ENCODE measurements at places on chromosomes 11 and 22.

- DNase-seq, result no peak
These were observed 6.3 kb downstream of the CD44 start for GRCh38 chr11:35145271-35145670.

DNA sequence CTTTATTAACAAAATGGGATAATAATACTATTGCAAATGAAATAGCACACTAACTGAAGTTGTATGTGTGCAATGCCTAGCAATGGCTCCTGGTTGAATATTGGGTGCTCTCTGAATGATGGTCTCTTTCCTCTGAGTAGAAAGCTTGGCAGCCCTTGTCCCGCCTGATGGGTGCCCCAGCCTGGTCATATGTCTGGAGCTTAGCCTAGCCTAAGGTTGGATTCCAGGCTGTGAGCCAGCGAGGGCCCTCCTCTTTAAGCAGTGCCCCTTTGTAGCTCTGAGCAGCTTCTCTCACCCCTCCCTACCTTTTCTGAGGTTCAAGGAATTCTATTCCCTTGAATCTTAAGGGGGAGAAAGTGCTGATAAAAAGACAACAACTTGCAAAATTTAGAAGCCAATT is 499.9 kb downstream of the NTM start:
- no peak for DNase-seq

- DNase-seq, result peak; percentile 92
These were observed 6.5 kb downstream of the ADORA2A start for GRCh38 chr22:24433828-24434470.

GRCh38 chr11:112735470-112735869 is 225.8 kb upstream of the NCAM1 start:
- no peak for DNase-seq

- DNase-seq, result no peak
These were observed 44.0 kb upstream of the RDX start for GRCh38 chr11:110340436-110340835.

DNA sequence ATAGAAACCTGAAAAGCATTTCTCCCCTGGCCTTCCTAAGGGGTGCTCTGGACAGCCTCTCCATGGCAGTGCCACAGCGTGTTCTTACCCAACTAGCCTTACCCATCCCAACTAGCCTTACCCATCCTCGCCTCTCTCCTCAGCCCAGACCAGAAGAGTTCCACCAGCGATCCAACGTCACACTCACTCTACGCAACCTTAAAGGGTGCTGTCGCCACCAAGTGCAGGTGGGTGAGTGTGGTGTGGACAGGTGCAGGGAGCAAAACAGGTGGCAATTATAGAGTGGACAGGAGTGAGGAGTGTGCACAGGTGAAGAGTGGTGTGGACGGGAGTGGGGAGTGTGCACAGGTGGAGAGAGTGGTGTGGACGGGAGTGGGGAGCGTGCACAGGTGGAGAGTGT is 17.8 kb downstream of the TMEM121B start:
- no peak for DNase-seq

DNA sequence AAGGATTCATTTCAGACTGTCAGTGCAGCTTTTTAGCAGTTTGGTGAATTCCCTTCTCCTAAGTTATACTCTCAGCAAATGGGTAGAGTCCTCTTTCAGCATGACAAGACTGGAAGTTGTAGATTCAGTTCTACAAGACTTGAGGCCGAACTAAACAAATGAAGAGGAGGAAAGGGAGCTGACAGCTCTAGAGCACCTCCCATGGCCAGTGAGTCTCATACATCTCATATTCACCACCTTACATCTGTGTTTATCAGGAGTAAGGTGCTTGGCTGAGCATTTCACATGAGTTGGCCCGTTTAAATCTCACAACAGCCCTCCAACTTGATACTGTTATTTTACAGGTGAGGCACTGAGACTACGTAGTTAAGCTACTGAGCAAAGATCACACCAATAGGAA is 30.4 kb downstream of the SEZ6L start:
- DNase-seq, result no peak

GRCh38 chr11:45907911-45908370 is 870 bp upstream of the FREY1 start:
- no peak for DNase-seq

DNA sequence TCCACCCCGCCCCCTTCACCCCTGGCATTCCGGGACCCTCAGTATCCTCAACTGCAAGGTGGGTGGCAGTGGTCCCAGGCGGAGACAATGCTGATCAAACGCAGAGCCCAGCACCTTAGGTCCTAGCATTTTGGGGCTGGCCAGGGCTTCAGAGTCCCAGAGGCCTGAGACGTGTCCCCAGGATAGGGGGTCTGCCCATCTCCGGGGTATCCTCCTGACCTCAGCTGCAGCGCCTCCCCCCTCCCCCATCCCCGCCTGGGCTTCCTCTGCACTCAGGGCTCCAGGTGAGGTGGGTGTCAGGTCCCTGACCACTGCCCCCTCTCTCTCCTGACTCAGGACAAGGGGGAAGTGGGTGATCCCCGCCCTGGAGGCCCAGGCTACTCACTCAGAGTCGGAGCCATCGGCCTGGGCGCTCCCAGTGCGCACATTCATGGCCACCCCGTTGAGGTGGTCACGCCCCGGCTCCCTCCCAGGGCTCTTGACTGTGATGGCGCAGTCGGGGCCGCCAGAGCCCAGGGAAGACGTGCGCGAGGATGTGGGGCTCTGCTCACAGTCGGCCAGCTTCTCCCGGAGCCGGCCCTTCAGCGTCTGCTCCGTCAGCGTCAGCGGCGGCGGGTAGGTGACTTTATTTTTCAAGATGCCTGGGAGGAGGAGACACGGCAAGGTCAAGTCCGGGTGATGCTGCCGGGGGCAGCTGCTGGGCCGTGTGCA is 28.3 kb downstream of the TRMU start:
- DNase-seq, result no peak

- DNase-seq, result no peak
These were observed 5.5 kb upstream of the IFITM10 start for GRCh38 chr11:1755692-1756561.

GRCh38 chr11:82775736-82776346 is 42.2 kb upstream of the FAM181B start:
- DNase-seq, result peak; percentile 56

- DNase-seq, result no peak
These were observed 14.1 kb downstream of the ANKK1 start for GRCh38 chr11:113401718-113402117.

DNA sequence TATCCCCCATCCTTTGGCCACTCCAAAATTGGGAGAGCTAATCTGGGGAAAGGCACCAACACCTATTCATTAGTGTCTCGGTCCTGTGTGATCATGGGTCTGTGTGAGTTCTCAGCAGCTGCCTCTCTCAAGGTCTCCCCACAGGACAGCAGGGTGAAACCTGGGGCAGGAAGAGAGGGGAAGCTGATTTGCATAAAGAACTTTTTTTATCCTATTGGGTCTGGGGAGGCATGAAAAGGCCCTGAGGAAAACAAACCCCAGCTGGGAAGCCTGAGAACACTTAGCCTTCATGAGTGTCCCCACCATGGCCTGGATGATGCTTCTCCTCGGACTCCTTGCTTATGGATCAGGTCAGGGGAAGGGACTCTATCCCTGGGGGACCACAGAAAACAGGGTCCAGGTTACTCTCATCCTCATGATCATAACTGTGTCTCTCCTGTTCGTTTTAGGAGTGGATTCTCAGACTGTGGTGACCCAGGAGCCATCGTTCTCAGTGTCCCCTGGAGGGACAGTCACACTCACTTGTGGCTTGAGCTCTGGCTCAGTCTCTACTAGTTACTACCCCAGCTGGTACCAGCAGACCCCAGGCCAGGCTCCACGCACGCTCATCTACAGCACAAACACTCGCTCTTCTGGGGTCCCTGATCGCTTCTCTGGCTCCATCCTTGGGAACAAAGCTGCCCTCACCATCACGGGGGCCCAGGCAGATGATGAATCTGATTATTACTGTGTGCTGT is 116.0 kb upstream of the TOP3B start:
- DNase-seq, result no peak

- DNase-seq, result no peak
These were observed 30.4 kb downstream of the TPBGL start for GRCh38 chr11:75270896-75271418.

- peak; percentile 98 for DNase-seq
These were observed at the start of gene TOM1 for GRCh38 chr22:35299673-35300499. TOM1 (plus strand) TSS chr22:35299894; CDS start chr22:35299929, 35 bp downstream.

DNA sequence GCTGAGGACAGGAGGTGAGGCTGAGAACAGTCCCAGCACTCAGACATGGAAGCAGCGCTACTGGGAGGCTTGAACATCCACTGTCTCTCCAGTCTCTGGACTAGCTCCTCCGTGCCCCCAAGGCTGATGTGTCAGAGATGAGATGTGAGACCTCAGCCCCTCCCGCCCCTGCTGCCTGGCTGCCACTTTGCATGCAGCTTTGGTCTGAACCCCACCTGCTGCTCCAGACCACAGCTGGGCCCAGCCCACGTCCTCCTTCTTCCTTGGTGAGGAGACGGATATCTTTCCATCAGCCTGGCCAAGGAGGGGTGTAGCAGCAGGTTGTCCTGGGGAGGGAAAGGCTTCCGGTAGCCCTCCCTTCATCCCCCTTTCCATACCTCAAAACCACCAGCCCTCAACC is 148.0 kb upstream of the B3GAT1 start:
- no peak for DNase-seq

- DNase-seq, result no peak
These were observed 134.9 kb downstream of the RCN1 start for GRCh38 chr11:32225571-32226285.

- DNase-seq, result no peak
These were observed 8.0 kb downstream of the SLC22A12 start for GRCh38 chr11:64598797-64599697.

- peak; percentile 26 for DNase-seq
These were observed 48.0 kb downstream of the CABIN1 start for GRCh38 chr22:24059121-24059520.

- no peak for DNase-seq
These were observed 505.3 kb downstream of the SOX6 start for GRCh38 chr11:15851051-15851498.

DNA sequence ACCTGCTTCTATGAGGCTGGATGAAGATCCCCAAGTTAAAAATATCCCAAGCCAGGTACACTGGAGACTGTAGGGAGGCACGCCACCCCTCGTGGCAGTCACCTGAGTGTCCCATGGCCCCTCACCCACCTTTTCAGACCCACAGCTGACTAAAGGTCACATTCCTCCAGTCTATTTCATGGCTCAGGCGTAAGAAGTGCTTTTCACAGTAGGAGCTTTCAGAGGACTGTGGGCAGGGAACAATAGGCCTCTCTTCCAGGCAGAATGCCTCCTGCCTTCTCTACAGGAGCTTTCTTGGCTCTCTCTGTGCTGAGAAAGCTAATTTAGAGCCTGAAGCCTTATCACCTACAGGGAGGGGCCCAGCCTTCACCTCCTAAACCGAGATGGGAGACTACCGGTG is 73.8 kb downstream of the C11orf58 start:
- no peak for DNase-seq

DNA sequence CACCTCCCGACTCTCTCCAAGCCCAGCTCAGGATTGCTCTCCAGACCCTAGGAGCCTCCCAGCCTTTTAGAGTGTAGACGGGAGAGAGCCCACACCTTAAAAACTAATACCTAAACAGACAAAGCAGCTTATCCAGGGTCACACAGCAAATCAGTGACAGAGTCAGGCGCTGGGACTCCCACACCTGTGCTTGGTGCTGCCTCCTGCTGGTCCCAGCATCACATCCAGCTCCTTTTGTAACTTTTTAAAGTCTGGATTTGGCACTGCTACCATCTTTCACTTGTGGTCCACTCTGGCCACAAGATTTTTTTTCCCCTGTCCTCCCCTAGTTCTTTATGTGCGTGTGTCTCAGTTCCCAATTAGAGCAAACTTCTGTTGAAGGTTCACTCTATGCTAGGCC is 4.7 kb downstream of the ANO1 start:
- no peak for DNase-seq

DNA sequence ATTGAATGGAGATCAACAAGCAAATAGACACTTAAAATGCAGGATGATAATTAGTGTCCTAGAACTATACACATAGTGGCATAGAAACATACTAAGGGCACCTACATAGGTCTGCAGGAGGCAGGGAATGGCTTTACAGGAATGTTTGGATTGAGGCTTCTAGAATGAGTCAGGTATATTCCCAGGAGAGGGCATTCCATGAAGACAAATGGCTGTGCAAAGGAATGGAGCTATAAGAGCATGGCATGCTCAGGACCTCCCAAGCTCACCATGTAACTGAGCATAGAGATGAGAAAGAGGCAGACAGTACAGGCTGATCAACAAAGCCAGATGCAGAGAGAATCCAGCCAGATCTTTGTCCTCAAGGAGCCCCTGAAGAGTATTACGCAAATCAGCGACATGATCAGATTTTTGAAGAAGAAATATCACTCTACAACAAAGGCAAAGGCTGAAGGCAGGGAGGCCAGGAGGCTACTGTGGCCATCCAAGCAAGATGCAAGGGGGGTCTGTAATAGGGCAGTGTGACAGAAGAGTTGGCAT is 211.1 kb upstream of the MTNR1B start:
- DNase-seq, result no peak

DNA sequence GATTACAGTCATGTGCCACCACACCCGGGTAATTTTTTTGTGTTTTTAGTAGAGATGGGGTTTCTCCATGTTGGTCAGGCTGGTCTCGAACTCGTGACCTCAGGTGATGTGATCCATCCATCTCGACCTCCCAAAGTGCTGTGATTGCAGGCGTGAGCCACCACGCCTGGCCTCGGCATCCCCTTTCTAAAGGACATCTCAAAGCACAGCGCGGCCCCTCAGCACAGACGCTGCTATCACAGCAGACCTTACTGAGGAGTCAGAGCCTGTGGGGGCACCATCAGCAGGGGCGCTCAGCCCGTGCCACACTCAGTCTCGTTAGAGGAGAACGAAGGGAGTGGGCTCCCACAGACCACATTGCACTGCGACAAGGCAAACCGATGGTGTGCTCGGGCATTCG is 19.4 kb downstream of the CELSR1 start:
- no peak for DNase-seq

DNA sequence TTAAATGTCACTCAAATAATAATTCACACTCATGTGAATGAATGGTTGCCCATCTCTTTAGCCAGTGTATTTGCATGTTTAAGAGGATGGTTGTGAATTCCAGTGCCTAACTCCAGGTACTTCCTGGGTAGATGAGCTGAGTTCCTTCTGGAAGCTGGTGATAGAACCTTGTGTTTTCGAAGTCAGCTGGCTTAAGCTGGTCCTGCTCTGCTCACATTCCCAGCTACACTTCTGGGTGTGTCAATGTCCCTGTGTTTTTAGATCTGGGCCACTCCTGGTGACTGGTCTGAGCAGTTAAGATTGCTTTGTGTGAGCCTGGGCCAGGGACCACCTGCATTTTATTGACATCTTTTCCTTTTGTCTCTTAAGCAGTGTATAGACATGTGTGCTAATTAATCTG is 10.6 kb downstream of the TEAD1 start:
- no peak for DNase-seq

Measured in kidney capillary endothelial cell (primary cell).